Fibroblast of the aortic adventitia (primary cell): ENCODE measurements at places on chromosomes 1 and 21. TPM values are rescaled to one million over a fixed set of nuclear protein-coding genes. Genes with fewer than 3 reads are reported as not detected.

GRCh38 chr1:203268901-203269653 is 36.2 kb upstream of the BTG2 start:
- DNase-seq = peak; percentile 83

Gene FCER1A
- total RNA-seq = not detected in 2 replicates

Gene S100A16
- total RNA-seq = 159 and 406 TPM in 2 replicates

- no peak for DNase-seq
These were observed 13.7 kb upstream of the DPH5 start for GRCh38 chr1:101039245-101039644.

Gene CXADR
- 1.6 and 2.0 TPM in 2 replicates for total RNA-seq
